ENCODE measurements at places on chromosomes 16 and 17. TPM values are rescaled to one million over a fixed set of nuclear protein-coding genes. Genes with fewer than 3 reads are reported as not detected.

ABI3 gene
- 2.2 TPM for total RNA-seq

PPP1R1B gene
- 0.45 TPM for total RNA-seq

CD300LB gene
- total RNA-seq: not detected

CACNG1 gene
- total RNA-seq: not detected

KCNH4 gene
- total RNA-seq: not detected

PIK3R6 gene
- total RNA-seq: not detected

KRT25 gene
- total RNA-seq: not detected

PIK3R5 gene
- total RNA-seq: not detected

CBFB gene
- total RNA-seq: 45.1 TPM

EXOC3L1 gene
- not detected for total RNA-seq

PAQR4 gene
- 24.9 TPM for total RNA-seq

SGCA gene
- 0.15 TPM for total RNA-seq

AANAT gene
- total RNA-seq: not detected

KRT33B gene
- not detected for total RNA-seq

KRTAP2-2 gene
- total RNA-seq: not detected

DNAAF8 gene
- 0.30 TPM for total RNA-seq

FTSJ3 gene
- total RNA-seq: 36.7 TPM

MKS1 gene
- total RNA-seq: 11.9 TPM

PLLP gene
- 0.15 TPM for total RNA-seq

GLIS2 gene
- 3.3 TPM for total RNA-seq

NTN1 gene
- under 0.01 TPM for total RNA-seq

MAP1LC3B gene
- 21.7 TPM for total RNA-seq

KCNJ12 gene
- total RNA-seq: 0.15 TPM

OGFOD1 gene
- total RNA-seq: 31.8 TPM

MT2A gene
- total RNA-seq: 722 TPM

TM4SF5 gene
- not detected for total RNA-seq

EIF4A3 gene
- total RNA-seq: 91.1 TPM

RGS11 gene
- total RNA-seq: 0.17 TPM

NOS2 gene
- total RNA-seq: not detected

OR3A2 gene
- total RNA-seq: not detected

TBC1D3B gene
- not detected for total RNA-seq

CHAD gene
- total RNA-seq: not detected

ITGB4 gene
- under 0.01 TPM for total RNA-seq

KCNH6 gene
- total RNA-seq: not detected

BCL6B gene
- total RNA-seq: 1.0 TPM

PSMD12 gene
- 16.8 TPM for total RNA-seq

LPO gene
- not detected for total RNA-seq

SLX1A gene
- 42.2 TPM for total RNA-seq

NXPH3 gene
- not detected for total RNA-seq

HEATR9 gene
- not detected for total RNA-seq

GJC1 gene
- total RNA-seq: 18.3 TPM

PABPN1L gene
- total RNA-seq: not detected

CCL8 gene
- total RNA-seq: not detected

RAC3 gene
- total RNA-seq: 65.2 TPM

PYY gene
- total RNA-seq: 0.45 TPM
